ENCODE measurements at places on chromosomes 5 and 9. TPM values are rescaled to one million over a fixed set of nuclear protein-coding genes. Genes with fewer than 3 reads are reported as not detected.

Gene ZBTB26
- 9.0 TPM for total RNA-seq

Gene FAM240B
- not detected for total RNA-seq

Gene CATSPER3
- 0.79 TPM for total RNA-seq

Gene IPO11
- total RNA-seq: 25.5 TPM

Gene TTC16
- total RNA-seq: not detected

Gene SLC34A3
- total RNA-seq: 0.06 TPM

Gene TRIM36
- 16.2 TPM for total RNA-seq

Gene DPH7
- 43.2 TPM for total RNA-seq

Gene PCDHGC3
- total RNA-seq: 205 TPM

Gene LCN12
- total RNA-seq: 4.1 TPM

GRCh38 chr5:128613766-128614165 lies 75.7 kb upstream of the FBN2 start:
- H3K4me1 ChIP-seq: no peaks in the 10 kb centered on the region
- H3K27ac ChIP-seq: no peak overlapping the region
- no peak for DNase-seq
- no peak overlapping the region for H3K4me3 ChIP-seq

- H3K27ac ChIP-seq: no peak overlapping the region
- no peak for DNase-seq
- H3K27me3 ChIP-seq: no peaks in the 10 kb centered on the region
- H3K36me3 ChIP-seq: peaks cover 3% of the 10 kb centered on the region
These were observed 129.0 kb upstream of the WWC1 start for GRCh38 chr5:168162464-168162863.

DNA sequence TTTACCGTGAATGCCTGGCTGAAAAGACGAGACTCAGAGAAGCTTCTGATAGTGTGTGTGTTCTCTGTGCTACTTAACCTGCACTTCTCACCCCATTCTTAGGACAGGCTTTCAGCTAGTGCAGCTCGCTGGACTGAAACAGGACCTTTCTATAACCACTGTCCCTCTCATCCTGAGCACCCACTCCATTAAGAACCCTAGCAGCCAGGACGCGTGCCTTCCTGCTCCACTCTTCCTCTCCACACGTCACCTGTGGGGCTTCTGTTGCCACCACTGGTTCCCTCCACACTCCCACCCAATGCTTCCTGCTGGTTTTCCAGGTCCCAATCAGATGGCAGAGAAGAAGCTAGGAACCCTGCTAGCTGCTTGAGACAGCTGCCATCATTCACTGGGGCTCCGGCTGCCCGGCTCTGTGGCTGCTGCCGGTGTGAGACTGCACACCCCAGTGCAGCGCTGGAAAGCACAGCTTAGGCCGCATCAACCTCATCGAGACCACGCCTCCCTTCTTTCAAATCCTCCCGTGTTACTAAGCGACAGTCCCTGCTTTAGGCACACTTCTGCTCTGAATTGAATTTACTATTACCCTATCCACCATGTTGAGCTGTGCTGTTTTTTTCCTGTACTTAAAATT lies 44.0 kb downstream of the RNF130 start:
- peaks cover 11% of the 10 kb centered on the region for H3K4me1 ChIP-seq
- DNase-seq: no peak
- no peak overlapping the region for H3K4me3 ChIP-seq
- H3K36me3 ChIP-seq: peaks cover 3% of the 10 kb centered on the region

DNA sequence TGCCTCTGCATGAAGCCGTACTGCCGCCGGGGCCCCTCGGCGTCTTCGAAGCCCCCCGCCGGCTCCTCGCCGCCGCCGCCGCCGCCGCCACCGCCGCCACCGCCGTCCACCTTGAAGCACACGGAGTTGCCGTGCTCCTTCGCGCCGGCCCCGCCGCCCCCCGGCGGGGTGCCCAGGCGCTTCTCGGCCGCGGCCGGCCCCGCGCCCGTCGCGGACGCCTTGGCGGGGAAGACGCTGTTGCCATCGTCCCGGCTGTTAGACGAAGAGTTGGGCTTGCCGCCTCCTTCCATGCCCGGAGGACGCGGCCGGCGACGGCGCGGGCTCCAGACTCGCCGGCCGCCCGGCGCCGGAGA lies 400 bp downstream of the HCN1 start:
- H3K4me1 ChIP-seq: peaks cover 10% of the 10 kb centered on the region
- H3K36me3 ChIP-seq: no peaks in the 10 kb centered on the region
- peaks cover 12% of the 10 kb centered on the region for H3K27me3 ChIP-seq

DNA sequence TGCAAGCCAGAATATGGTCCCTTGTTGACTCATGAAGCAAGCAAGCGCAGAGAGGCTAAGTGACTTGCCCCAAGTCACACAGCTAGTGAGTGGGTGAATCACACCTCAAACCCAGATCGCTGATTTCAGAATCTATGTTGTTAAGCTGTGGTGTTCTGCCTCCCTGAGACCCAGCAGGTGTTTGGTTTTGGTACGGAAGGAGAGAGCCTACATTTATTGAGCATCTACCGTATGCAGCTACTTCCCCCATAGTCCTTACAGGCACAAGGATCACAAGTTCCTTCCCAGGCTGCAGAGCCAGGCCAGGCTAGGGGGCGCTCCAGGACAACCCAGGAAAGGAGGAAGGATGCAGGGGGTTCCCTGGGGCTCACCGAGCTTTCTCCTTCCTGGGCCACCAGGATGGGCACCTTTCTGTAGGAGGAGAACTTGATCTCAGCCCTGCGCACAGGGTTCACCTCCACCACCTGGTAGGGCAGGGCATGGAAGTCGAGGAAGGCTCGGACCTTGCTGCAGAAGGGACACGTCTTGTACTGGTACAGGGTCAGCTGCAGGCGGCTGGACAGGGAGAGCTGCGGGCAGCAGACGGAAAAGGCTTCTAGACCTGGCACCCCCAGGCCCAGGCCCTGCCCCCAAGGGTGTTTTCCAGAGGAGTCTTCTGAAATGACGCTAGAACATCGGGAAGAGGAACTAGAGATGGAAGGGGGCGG lies 2.5 kb downstream of the PTGES2 start:
- H3K4me3 ChIP-seq: no peak overlapping the region
- peaks cover 60% of the 10 kb centered on the region for H3K36me3 ChIP-seq
- H3K4me1 ChIP-seq: peaks cover 35% of the 10 kb centered on the region

- H3K27me3 ChIP-seq: no peaks in the 10 kb centered on the region
- peaks cover 4% of the 10 kb centered on the region for H3K4me1 ChIP-seq
- DNase-seq: no peak
- H3K36me3 ChIP-seq: no peaks in the 10 kb centered on the region
- no peak overlapping the region for H3K4me3 ChIP-seq
These were observed 155.5 kb upstream of the EPB41L4A start for GRCh38 chr5:112574536-112574935.

DNA sequence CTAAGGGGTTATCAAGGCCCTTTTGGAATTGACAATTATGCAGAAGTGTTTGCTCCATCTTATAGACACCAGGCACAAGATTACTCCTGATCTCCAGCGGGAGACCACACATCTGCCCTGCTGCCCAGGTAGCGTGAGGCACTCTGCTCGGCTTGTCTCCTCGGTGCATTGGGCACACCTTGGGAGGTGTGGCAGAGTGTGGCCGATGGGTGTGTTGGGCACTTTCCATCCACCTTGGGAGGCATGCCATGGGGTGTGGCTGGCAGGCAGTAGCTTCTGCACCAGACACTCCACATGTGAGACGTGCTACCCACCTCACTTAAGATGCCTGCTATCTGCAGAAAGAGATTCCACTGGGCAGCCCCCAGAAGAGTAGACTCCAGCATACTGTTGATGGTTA lies 54.1 kb downstream of the GADD45G start:
- DNase-seq: no peak
- H3K4me3 ChIP-seq: no peak overlapping the region
- peaks cover 66% of the 10 kb centered on the region for H3K4me1 ChIP-seq
- no peaks in the 10 kb centered on the region for H3K27me3 ChIP-seq

GRCh38 chr9:136296434-136297015 lies 7.4 kb downstream of the CCDC187 start:
- H3K36me3 ChIP-seq: no peaks in the 10 kb centered on the region
- H3K4me3 ChIP-seq: no peak overlapping the region
- H3K27me3 ChIP-seq: peaks cover 2% of the 10 kb centered on the region
- H3K27ac ChIP-seq: no peak overlapping the region
- no peak for DNase-seq

- no peak overlapping the region for H3K27ac ChIP-seq
- no peak for DNase-seq
- no peaks in the 10 kb centered on the region for H3K4me1 ChIP-seq
These were observed 266.2 kb downstream of the SPATA31D1 start for GRCh38 chr9:82254646-82255367.

- H3K4me1 ChIP-seq: peaks cover 7% of the 10 kb centered on the region
- H3K4me3 ChIP-seq: no peak overlapping the region
- DNase-seq: no peak
- no peaks in the 10 kb centered on the region for H3K36me3 ChIP-seq
- no peak overlapping the region for H3K27ac ChIP-seq
These were observed 224.2 kb downstream of the MELK start for GRCh38 chr9:36796671-36797419.

DNA sequence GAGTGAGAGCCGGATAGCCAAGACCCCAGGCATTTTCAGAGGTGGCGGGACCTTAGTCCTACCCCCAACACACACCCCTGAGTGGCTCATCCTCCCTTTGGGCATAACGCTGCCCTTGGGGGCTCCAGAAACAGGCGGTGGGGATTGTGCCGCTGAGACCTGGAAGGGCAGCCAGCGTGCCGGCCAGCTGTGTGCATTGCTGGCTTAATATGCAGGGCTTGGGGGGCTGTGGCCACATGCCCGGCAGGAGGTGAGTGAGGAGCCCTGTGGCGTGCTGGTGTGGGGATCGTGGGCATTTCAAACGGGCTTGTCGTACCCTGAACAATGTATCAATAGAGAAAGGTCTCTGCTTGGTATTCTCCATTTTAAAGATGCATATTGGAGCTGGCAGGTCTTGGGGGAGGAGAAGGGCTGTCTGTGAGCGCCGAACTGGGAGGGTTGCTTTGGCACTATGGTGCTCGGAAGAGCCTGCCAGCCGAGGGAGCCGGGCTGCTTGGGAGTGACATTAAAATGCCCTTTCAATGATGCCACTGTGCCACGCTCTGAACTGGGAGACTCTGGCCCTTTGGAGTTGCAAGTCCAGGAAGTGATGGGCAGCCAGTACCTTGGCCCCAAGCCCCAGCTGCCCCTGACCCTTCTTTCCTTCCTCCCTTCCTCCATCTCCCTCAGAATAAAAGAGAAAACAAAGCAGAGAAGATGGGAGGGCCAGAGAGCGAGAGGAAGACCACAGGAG lies 11.2 kb upstream of the OLFM1 start:
- H3K36me3 ChIP-seq: peaks cover 3% of the 10 kb centered on the region
- DNase-seq: no peak
- H3K27me3 ChIP-seq: peaks cover 3% of the 10 kb centered on the region
- peaks cover 44% of the 10 kb centered on the region for H3K4me1 ChIP-seq
- no peak overlapping the region for H3K27ac ChIP-seq
- H3K4me3 ChIP-seq: peak overlapping the region; percentile 38

DNA sequence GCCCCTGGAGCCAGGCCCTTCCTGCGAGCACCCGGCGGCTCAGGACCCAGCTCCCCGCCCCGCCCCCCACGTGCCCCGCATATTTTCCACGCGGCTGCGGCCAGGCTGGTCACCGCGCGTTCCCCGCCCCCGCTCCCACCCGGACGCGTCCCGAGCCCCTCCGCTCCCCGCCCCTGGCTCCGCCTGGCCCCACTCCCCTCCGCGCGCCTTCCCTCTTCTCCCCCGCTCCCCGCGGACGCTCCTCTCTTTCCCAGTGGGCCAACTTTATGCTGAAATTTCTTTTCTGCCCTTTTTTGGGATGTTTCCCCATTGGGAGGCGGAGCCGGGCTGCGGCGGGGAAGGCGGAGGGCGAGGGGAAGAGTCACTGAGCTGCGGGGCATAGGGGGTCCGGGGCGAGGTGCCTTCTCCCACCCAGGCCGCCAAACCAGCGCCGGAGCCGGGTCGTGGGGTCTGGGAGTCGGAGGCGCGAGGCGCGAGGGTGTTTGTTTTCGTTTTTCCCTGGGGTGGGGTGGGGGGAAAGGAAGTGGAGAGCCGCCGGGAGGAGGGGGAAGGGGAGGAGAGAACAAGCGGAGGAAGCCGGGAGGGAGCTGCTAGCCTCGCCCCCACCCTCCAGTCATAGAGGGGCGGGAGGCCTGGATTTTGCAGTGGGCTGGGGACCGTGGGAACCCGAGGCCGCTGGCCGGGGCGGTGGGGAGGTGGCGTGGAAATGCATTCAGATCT lies 1.0 kb upstream of the TPM2 start:
- peak overlapping the region; percentile 95 for H3K27ac ChIP-seq
- peaks cover 31% of the 10 kb centered on the region for H3K4me1 ChIP-seq
- DNase-seq: no peak
- H3K27me3 ChIP-seq: no peaks in the 10 kb centered on the region
- H3K36me3 ChIP-seq: no peaks in the 10 kb centered on the region

DNA sequence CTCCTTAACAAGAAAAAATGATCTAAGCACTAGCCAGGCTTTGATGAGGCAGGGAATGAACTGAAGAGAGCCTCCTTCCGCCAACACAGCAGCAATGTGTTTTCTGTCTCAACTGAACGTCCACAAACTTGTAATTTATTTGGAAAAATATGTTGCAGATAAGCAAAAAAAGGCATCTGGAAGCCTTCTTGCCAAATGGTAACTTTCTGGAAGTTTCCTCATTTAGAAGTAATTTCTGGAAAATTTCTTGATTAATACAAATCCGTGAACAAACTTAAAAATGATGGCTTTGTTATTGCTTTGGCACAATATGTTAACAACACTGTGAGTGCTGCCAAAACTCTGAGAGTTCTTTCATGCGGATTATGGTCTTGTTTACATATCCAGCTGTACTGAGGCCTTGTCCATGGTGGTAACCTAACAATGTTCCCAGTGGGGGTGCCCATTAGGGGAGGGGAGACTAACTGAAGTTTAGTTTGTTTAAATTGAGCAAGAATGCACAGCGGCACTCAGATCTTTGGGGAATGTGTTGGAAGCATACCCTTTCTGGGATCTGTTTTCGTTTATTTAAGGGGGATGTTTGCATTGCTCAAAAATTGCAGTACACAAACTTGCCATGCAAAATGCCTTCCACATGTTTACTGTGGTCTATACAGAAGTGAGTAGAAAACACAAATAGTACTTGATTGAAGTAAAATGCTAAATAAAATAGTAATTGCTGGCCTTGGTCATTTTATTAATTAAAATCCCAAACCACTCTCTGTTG lies 334.7 kb downstream of the NR2F1-AS1 start:
- H3K4me3 ChIP-seq: no peak overlapping the region
- peak; percentile 29 for DNase-seq
- peak overlapping the region; percentile 78 for H3K27ac ChIP-seq
- H3K4me1 ChIP-seq: peaks cover 3% of the 10 kb centered on the region
- H3K36me3 ChIP-seq: no peaks in the 10 kb centered on the region

GRCh38 chr5:15938961-15939360 lies 240.6 kb downstream of the MARCHF11 start:
- no peak overlapping the region for H3K27ac ChIP-seq
- H3K36me3 ChIP-seq: peaks cover 10% of the 10 kb centered on the region
- no peaks in the 10 kb centered on the region for H3K27me3 ChIP-seq
- no peak for DNase-seq

GRCh38 chr5:131943916-131944315 lies 1.5 kb downstream of the MEIKIN start:
- no peak overlapping the region for H3K4me3 ChIP-seq
- H3K4me1 ChIP-seq: no peaks in the 10 kb centered on the region
- no peaks in the 10 kb centered on the region for H3K27me3 ChIP-seq
- H3K36me3 ChIP-seq: peaks cover 4% of the 10 kb centered on the region
- DNase-seq: no peak

- H3K27me3 ChIP-seq: no peaks in the 10 kb centered on the region
- H3K36me3 ChIP-seq: peaks cover 22% of the 10 kb centered on the region
- DNase-seq: no peak
- no peak overlapping the region for H3K27ac ChIP-seq
- peaks cover 11% of the 10 kb centered on the region for H3K4me1 ChIP-seq
- H3K4me3 ChIP-seq: no peak overlapping the region
These were observed 3.6 kb downstream of the RPS23 start for GRCh38 chr5:82274343-82275211.

GRCh38 chr9:83934569-83935275 lies 13.5 kb upstream of the KIF27 start:
- H3K27me3 ChIP-seq: no peaks in the 10 kb centered on the region
- H3K4me1 ChIP-seq: no peaks in the 10 kb centered on the region
- no peak for DNase-seq
- H3K36me3 ChIP-seq: peaks cover 7% of the 10 kb centered on the region
- no peak overlapping the region for H3K27ac ChIP-seq
